ENCODE measurements at places on chromosomes 5 and 9.

DNA sequence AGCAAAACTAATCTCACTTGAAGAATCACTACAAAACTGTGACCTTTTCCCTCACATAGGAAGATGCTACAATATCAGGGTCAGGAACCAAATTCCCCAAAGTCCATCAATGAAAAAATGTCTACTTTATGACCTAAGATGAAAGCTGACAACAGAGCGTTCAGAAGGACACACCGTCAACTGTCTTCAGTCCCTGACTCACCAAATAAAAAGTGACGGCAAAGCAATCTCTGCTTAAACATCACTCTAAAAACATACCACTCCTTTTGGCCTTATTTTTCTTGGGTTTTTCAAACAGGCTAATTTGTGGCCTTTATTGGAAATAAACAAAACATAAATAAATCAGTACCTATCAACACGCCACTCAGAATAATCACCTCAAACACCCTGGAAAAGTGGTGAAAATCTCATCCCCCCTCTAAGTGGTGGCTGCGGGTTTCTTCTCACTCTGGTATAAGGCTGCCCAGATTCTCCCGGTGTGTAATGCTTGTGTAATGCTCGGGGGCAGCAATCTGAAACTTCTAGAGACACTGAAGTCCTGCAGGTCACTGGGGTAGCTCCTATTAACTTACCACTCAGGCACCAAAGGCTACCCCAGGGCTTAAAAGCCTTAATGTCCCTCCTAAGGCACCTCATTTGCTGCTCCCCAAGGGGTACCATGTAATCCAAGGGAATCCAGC lies 29.5 kb downstream of the SEMA4D start:
- H3K27ac ChIP-seq = no peak overlapping the region
- no peaks in the 10 kb centered on the region for H3K27me3 ChIP-seq
- H3K36me3 ChIP-seq = no peaks in the 10 kb centered on the region
- no peak overlapping the region for H3K4me3 ChIP-seq
- no peak for DNase-seq

- peaks cover 7% of the 10 kb centered on the region for H3K36me3 ChIP-seq
- no peaks in the 10 kb centered on the region for H3K27me3 ChIP-seq
- H3K4me1 ChIP-seq = peaks cover 1% of the 10 kb centered on the region
- DNase-seq = peak; percentile 77
- peak overlapping the region; percentile 75 for H3K27ac ChIP-seq
Observed at GRCh38 chr5:154860123-154860522, 1.7 kb downstream of the CNOT8 start.

DNA sequence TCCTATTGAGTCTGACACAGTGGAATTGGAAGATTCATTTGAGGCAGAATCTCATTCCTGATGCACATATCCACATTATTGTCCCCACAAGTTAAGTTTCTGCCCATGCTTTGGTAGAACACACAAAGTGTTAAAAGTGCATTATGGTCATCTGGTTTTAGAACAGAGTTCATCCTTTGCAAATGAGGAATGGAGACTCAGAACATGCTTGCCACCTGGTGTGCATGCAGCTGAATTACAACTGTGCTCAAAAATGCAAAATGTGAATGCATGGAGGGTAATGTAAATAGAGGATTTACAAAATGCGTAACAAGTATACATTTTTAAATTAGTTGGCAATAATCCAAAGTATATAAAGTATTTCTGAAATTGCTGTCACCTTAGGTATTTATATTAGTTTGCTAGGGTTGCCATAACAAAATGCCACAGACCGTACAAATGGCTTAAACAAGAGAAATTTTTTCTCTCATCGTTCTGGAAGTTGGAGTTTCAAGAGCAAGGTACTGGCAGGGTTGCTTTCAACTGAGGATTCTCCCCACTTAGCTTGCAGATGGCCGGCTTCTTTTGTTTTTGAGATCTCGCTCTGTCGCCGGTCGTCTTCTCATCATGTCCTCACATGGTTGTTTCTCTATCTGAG lies 671.1 kb downstream of the TAF11L14 start:
- H3K27ac ChIP-seq = no peak overlapping the region
- no peaks in the 10 kb centered on the region for H3K36me3 ChIP-seq
- no peaks in the 10 kb centered on the region for H3K27me3 ChIP-seq

DNA sequence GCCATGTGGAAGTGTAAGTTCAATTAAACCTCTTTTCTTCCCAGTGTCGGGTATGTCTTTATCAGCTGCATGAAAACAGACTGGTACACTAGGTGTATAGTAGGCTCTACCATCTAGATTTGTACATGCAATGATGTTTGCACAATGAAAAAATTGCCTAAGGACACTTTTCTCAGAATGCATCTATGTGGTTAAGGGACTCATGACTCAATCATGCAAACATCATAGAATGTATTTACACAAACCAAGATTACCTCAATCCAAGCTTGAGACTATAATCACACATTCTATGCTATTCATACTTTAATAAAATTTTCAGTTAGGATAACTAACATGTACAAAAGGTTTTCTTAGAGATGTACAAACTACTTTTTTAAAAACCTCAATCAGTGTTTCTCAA lies 1164.5 kb downstream of the CDH12 start:
- H3K4me1 ChIP-seq = peaks cover 1% of the 10 kb centered on the region
- peak; percentile 68 for DNase-seq
- no peaks in the 10 kb centered on the region for H3K27me3 ChIP-seq
- no peaks in the 10 kb centered on the region for H3K36me3 ChIP-seq
- H3K4me3 ChIP-seq = no peak overlapping the region

- no peak overlapping the region for H3K4me3 ChIP-seq
- H3K27me3 ChIP-seq = no peaks in the 10 kb centered on the region
- H3K27ac ChIP-seq = no peak overlapping the region
- peaks cover 3% of the 10 kb centered on the region for H3K4me1 ChIP-seq
Observed at GRCh38 chr5:81901586-81901985, 70.2 kb upstream of the ATG10 start.

- H3K4me1 ChIP-seq = no peaks in the 10 kb centered on the region
- no peaks in the 10 kb centered on the region for H3K27me3 ChIP-seq
- DNase-seq = peak; percentile 47
- no peak overlapping the region for H3K27ac ChIP-seq
- no peak overlapping the region for H3K4me3 ChIP-seq
- no peaks in the 10 kb centered on the region for H3K36me3 ChIP-seq
Observed at GRCh38 chr5:43711496-43711895, 108.5 kb downstream of the NNT start.

GRCh38 chr5:57302164-57302563 lies 128.3 kb downstream of the GPBP1 start:
- no peak overlapping the region for H3K27ac ChIP-seq
- peak; percentile 56 for DNase-seq
- no peak overlapping the region for H3K4me3 ChIP-seq
- H3K27me3 ChIP-seq = no peaks in the 10 kb centered on the region

DNA sequence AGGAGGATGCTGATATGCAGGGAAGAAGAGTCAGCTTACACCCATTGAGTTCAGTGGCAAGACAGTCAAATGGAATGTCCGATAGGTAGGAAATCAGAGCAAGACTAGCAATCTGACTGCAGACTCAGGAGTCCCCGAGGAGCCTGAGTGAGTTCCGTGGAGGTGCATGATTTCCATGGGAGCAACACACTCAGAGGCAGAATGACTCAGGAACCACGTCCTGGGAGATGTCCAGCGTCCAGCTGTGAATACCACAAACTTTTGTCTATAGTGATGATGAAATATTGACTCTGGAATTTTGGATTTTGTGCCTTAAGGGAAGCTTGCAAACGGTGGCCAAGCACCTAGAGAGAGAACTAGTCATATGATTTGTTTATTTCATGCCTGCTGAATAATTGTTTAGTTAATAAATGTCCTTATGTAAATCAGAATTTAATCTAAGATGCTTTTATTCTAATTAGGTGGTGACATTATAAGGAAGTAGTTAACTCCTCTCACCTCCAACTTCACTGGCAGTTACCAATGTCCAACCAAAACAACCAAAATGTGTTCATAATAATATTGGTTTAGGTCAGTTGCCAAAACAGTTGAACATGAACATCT lies 100.4 kb downstream of the PDE4D start:
- no peaks in the 10 kb centered on the region for H3K36me3 ChIP-seq
- peak; percentile 71 for DNase-seq
- peaks cover 2% of the 10 kb centered on the region for H3K4me1 ChIP-seq
- no peak overlapping the region for H3K27ac ChIP-seq
- no peaks in the 10 kb centered on the region for H3K27me3 ChIP-seq

DNA sequence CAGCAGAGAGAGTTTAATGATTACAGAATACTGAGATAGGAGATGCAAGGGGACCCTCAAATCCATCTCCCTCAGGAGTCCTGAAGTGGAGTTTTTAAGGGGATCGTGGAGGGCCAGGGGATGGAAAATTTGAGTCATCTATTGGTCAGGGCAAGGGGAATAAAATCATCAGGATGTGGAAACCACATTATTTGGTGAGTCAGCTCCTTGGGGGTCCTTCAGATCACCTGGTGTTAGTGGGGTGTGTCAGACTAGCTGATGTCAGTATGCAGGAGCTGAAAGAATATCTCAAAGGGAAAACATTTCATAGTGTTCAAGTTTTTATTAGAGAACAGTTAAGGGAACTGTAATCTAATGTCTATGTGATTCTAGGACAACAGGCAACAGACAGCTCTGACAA lies 183.0 kb upstream of the FTMT start:
- no peak for DNase-seq
- H3K4me3 ChIP-seq = no peak overlapping the region
- no peaks in the 10 kb centered on the region for H3K4me1 ChIP-seq
- no peaks in the 10 kb centered on the region for H3K36me3 ChIP-seq

GRCh38 chr5:156753846-156754245 lies 96.2 kb upstream of the PPP1R2B start:
- no peak for DNase-seq
- H3K4me1 ChIP-seq = no peaks in the 10 kb centered on the region
- H3K27ac ChIP-seq = no peak overlapping the region
- H3K36me3 ChIP-seq = peaks cover 4% of the 10 kb centered on the region
- H3K4me3 ChIP-seq = no peak overlapping the region
- no peaks in the 10 kb centered on the region for H3K27me3 ChIP-seq

DNA sequence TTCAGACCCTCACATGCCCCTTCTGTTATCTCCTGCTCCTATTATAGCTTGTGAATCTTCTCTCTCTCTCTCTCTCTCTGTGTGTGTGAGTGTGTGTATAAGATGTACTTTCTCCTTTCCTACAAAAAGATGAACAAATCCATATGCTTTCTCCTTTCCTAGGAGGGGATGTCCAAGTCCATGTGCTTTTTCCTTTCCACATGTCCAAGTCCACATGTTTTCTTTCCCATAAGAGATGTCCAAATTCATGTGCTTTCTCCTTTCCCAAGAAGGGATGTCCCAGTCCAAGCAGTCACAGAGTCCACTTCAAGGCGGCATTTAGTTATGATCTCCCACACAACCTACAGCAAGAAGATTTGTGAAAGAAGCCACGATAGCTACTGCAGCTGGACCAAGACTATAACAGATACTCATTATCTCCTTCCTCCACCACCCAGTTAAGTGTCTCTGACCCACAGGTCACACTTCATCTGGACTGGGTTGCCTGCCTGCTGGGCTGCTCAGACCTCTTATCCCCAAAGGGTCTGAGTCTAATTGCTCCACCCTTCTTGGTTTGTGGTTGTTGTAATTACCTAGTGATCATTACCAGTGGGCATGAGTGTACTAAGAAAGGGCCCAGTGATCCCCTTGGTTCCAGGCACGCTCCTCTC lies 18.4 kb upstream of the FOXI1 start:
- no peaks in the 10 kb centered on the region for H3K4me1 ChIP-seq
- H3K36me3 ChIP-seq = no peaks in the 10 kb centered on the region
- H3K4me3 ChIP-seq = no peak overlapping the region
- no peak for DNase-seq
- H3K27ac ChIP-seq = no peak overlapping the region
- H3K27me3 ChIP-seq = no peaks in the 10 kb centered on the region

GRCh38 chr5:67301285-67301903 lies 104.8 kb upstream of the CD180 start:
- no peaks in the 10 kb centered on the region for H3K27me3 ChIP-seq
- H3K4me1 ChIP-seq = peaks cover 22% of the 10 kb centered on the region
- DNase-seq = peak; percentile 82
- H3K4me3 ChIP-seq = no peak overlapping the region
- peak overlapping the region; percentile 70 for H3K27ac ChIP-seq

GRCh38 chr5:42483472-42484154 lies 60.4 kb downstream of the GHR start:
- DNase-seq = no peak
- no peaks in the 10 kb centered on the region for H3K4me1 ChIP-seq
- H3K36me3 ChIP-seq = no peaks in the 10 kb centered on the region
- no peak overlapping the region for H3K27ac ChIP-seq
- H3K27me3 ChIP-seq = no peaks in the 10 kb centered on the region
